ENCODE measurements at places on chromosomes 5 and 9.

- no peak for DNase-seq
Measured at GRCh38 chr9:114400219-114400618, 12.4 kb upstream of the AKNA start.

DNA sequence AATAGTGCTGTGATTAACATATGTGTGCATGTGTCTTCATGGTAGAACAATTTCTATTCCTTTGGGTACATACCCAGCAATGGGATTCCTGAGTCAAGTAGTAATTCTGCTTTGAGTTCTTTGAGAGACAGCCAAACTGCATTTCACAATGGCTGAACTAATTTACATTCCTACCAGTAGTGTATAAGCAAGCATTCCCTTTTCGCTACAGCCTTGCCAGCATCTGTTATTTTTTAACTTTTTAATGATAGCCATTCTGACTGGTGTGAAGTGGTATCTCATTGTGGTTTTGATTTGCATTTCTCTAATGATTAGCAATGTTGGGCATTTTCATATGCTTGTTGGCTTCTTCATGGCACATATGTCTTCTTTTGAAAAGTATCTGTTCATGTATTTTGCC lies 308.5 kb downstream of the ARRDC3 start:
- no peak for DNase-seq

GRCh38 chr9:36729906-36730305 lies 157.2 kb downstream of the MELK start:
- DNase-seq: no peak

GRCh38 chr9:130129432-130130061 lies 42.7 kb upstream of the NCS1 start:
- no peak for DNase-seq

GRCh38 chr5:67746103-67746502 lies 469.5 kb upstream of the PIK3R1 start:
- DNase-seq: no peak

- no peak for DNase-seq
Measured at GRCh38 chr9:80811656-80812055, 877.7 kb downstream of the TLE1 start.

GRCh38 chr5:24535646-24536045 lies 109.1 kb downstream of the CDH10 start:
- DNase-seq: no peak

GRCh38 chr9:111481885-111482636 lies 2.1 kb downstream of the ECPAS start:
- DNase-seq: no peak

GRCh38 chr5:957748-958485 lies 50.7 kb upstream of the NKD2 start:
- no peak for DNase-seq

GRCh38 chr5:132375957-132376356 lies 6.4 kb downstream of the SLC22A5 start:
- no peak for DNase-seq

- no peak for DNase-seq
Measured at GRCh38 chr5:150129813-150130492, 25.7 kb downstream of the PDGFRB start.

- DNase-seq: no peak
Measured at GRCh38 chr9:135116881-135117280, 29.4 kb downstream of the OLFM1 start.

- no peak for DNase-seq
Measured at GRCh38 chr9:73981405-73981804, 515.7 kb upstream of the RORB start.

- DNase-seq: no peak
Measured at GRCh38 chr5:58021466-58021865, 438.4 kb downstream of the PLK2 start.

GRCh38 chr5:135521964-135522363 lies 13.8 kb downstream of the NEUROG1 start:
- DNase-seq: no peak

All from cortex of kidney (tissue), 1 donor.